ENCODE measurements at places on chromosomes 12 and 14.

DNA sequence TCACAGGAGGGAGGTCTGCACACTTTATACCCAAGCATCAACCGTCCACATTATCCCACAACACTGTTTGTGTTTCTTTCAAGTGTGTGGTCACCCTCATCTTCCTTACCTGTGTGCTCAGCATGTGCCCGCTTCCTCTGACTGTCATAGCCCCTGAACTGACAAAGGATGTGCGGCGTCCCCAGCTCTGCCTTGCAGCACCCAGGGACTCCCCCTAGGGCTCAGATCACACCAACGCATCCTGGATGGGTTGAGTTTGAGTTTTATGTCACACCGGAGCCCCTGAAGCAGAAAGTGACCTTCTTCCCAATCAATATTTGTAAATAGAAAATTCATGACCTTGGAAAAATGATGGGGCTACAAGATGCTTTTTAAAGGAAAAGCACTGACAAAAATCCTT lies 770.7 kb upstream of the TMEM132C start:
- DNase-seq: no peak

DNA sequence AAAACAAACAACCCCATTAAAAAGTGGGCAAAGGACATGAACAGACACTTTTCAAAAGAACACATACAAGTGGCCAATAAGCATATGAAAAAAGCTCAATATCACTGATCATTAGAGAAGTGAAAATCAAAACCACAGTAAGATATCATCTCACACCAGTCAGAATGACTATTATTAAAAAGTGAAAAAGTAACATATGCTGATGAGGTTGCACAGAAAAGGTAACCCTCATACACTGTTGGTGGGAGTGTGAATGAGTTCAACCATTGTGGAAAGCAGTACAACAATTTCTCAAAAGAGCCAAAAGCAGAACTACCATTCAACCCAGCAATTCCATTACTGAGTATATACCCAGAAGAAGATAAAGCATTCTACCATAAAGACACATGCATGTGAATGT lies 18.2 kb downstream of the PDE6H start:
- no peak for DNase-seq

- no peak for DNase-seq
Observed at GRCh38 chr12:108313606-108314351, 25.3 kb downstream of the CMKLR1 start.

DNA sequence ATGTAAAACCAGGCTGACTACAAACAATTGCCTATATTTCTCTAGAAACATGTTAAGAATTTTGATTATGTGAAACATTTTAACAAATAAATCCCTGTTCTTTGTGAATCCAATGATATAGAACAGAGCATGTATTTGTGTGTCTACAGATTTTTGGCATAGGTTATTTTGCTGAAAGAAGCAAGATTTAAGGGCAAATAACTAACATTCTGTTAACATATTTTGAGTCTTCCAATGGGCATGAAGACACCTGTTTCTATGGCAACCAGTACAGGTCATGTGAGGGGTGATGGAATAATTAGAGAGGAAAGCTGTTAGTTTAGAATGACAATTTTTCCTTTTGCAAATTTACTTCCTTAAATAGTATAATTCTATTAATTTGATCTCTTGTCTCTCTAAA lies 8.8 kb downstream of the ART4 start:
- DNase-seq: no peak

DNA sequence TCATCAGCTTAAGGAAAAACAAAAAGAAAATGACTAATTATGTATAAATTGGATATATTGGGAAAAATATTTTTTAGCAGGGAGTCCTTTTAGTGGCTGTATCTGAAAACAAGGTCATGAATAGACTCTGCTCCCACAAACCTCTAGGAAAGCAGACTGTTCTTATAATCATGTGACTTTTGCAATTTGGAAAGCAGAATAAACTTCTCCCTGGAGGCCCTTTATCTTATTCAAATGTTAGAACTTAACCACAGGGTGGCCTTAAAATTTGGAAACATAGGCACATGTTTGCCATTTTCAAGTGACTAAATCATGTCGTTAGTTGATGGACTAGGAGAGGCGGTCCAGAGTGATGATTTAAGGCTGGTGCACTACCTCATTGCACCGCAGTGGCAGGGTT lies 196.6 kb upstream of the KRR1 start:
- no peak for DNase-seq

DNA sequence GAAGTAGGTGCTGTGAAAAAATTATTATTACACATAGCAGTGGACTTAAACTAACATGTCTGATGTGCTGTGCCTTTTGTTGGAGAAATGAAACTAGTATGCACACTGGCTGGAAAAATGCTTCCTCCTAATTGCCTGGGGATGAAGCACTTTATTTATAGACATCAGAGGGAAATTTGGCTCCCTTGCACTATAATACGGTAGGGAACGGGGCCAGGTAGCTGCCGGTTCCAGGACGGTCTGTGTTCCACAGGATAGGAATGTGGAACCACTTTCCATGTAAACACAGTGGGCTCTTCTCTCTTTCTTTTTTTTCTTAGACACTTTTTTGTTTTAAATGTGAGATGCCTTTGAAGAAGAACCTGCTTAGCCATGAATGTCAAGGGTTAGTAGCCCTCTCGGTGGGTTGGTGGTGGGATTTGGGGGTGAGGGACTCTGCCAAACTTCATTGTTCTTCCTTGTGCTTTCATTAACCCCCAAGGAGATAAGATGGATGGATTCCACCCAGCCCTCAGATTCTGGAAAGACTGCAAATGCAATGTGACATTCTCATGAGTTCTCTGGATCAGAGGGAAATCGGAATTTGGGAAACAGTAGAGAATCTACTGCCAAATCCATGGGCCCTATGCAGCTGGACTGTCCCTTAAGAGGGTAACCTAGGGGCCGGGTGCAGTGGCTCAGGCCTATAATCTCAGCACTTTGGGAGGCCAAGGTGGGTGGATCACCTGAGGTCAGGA lies 58.0 kb upstream of the GSC start:
- DNase-seq: no peak

GRCh38 chr12:49331380-49332222 lies 5.4 kb downstream of the C1QL4 start:
- no peak for DNase-seq

GRCh38 chr12:93109551-93110203 lies 180.6 kb upstream of the EEA1 start:
- DNase-seq: no peak

- no peak for DNase-seq
Observed at GRCh38 chr14:75604979-75605851, 26.8 kb downstream of the FLVCR2 start.

- no peak for DNase-seq
Observed at GRCh38 chr12:42090899-42091298, 53.8 kb downstream of the GXYLT1 start.

DNA sequence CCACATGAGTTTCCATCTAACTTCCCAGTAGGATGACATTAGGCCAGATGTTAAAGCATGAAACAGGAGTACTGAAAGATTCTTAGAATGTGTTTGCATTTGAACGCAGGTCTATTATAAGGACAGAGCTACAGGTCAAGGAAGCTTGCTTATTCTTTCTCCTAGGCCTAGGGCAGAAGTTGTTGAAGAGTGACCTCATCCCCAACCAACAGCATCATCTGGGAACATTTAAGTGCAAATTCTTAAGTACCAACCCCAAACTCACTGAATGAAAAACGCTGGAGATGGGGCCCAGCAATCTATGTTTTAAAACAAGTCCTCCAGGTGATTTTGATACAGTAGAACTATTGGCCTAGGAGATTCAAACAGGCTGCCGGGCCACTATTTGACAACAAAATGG lies 52.4 kb downstream of the PAPLN start:
- DNase-seq: no peak

GRCh38 chr12:109717390-109718357 lies 4.0 kb downstream of the FAM222A start:
- DNase-seq: no peak

DNA sequence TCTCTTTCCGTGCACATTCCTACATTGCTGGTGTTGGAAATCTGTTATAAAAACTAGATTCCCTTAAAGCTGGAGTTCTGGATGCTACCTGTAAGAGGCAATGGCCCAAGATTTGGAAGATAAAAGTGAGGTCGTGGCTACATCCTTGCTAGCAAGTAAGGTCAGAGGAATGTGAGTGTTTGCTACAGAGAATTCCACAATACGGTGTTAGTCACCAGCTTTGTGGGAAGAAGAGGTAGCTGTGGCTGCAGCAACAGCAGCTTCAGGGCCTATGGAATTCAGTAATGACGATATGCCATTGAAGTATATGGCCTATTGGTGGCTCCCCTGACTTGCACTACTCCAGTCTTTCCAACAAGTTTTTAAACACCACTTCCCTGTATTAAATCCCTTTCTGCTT lies 227.7 kb upstream of the TMEM260 start:
- DNase-seq: no peak

DNA sequence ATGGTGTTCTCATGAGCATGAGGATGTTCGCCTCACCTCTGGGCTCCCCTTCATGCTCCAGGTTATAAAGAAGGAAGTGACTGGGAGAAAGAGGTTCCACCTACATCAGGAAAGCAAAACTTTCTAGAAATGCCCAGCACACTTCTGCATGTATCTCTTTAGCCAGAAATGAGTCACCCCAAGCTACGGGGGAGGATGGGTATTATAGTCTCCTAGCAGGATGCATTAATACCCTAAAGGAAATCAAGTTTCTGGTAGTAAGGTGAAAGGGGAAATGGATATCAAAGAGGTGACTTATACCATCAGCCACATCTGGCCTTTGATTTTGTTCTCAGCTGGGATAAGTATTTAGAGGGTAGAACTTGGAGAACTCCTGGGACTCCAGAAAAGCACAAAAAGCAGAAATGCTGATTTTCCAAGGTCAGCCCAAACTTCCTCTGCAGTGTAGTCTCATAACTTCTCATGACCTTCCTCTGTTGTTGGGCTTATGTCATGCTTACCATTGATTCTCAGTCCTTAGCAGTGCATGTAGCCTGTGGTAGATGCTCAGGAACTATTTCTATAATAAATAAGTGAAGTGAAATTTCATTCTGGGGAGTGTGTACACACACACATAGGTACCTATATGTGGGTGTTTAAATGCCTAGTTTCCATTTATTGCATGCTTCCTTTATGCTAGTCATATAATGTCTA lies 209.4 kb upstream of the CRY1 start:
- DNase-seq: no peak

DNA sequence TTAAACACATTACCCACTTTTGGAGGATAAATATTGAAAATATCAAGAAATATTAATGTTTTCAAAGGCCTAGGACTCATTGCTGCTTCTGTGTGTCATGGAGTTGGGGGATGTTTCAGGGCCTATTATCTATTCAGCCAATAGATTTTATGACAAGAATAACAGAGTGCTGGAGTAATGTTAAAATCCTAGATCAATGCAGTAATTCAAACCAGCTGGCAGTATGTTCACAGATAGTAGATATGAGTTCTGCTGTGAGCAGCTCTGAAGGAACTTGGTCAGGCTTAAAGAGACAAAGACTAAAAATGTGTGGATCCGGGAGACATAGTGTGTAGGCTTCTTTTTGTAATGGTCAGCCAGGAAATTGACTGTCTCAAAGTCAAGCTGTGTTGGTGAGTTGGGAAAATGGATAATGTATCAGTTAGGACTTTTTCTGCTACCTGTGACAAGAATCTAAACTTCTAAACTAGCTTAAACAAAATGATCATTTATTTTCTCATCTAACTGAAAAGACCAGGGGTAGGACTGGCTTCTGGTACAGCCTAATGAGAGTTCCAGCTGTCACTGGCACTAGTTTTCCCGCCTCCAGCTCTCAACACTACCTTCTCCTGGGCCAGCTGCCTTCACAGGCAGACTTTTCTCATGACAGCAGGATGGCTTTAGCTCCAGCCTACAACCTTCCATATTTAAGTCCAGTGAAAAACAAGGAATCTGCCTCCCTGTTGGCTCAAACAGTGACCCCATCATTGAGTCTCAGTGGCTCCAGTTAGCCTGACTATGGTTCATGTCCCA lies 16.3 kb upstream of the POLR3B start:
- no peak for DNase-seq

- DNase-seq: no peak
Observed at GRCh38 chr12:42490261-42490842, 99.2 kb downstream of the PRICKLE1 start.

- DNase-seq: no peak
Observed at GRCh38 chr12:90008277-90008676, 299.6 kb upstream of the ATP2B1 start.

DNA sequence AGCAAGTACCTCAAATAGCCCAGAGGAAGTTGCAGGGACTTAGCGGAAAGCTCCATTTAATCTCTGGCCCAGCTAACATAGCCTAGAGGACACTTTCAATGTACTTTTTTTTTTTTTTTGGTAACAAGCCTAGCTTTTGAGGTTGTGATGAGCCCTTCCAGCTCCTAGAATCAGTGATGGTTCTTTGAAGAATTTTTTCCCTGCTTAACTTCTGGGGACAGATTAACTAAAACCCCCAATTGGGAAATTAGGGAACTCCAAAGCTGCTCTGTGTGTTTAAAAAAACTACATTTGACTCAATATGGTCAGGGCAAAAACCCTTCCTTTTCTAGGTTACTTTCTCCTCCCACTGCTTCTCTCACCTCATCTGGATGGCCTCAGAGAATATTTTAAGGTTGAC lies 23.9 kb upstream of the ITGA5 start:
- no peak for DNase-seq

DNA sequence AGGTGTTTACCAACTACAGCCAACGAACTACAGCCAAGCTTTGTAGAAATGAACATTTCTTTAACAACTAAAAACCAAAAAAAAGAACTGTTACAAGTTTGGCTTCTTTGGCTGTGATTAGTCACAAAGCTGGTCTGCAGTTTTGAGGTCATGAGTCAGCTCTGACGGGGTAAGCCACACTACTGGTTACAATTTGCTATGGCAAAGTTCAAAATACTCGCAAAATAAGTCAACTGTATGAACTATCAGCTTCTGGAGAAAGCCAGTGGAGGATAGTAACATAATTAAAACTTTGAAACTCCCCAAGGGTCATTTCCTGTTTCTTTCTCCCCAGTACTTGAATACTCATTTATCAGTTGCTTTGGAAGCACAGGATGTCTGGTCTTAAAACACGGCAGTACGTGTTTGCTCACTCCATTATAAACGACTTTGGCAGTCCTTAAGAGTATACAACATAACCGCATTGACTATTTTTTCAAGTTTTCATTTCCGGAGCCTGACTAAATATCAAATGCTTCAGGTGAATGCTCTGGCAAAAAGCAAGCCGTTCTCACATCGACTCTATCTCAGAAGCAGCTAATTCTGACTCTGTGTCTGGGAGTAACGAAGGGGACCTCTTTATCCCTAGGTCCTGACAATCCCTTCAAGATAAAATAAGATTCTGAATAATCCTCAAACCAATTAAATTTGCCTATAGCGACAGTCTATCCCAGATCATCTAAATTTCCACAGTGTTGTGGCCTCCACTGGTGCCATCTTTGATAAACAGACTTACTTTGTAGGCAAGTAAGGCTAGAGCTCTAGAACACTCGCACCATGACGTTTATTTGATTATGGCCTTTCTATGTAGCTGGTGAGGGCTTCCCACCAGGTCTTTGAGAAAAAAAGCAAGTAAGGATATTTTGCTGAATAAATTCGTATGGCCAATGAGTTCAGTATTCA lies 10.6 kb downstream of the PHLDA1 start:
- DNase-seq: peak; percentile 64

GRCh38 chr14:96205059-96205977 lies 679 bp downstream of the BDKRB2 start:
- no peak for DNase-seq
